ENCODE measurements at places on chromosomes 7 and 10.

DNA sequence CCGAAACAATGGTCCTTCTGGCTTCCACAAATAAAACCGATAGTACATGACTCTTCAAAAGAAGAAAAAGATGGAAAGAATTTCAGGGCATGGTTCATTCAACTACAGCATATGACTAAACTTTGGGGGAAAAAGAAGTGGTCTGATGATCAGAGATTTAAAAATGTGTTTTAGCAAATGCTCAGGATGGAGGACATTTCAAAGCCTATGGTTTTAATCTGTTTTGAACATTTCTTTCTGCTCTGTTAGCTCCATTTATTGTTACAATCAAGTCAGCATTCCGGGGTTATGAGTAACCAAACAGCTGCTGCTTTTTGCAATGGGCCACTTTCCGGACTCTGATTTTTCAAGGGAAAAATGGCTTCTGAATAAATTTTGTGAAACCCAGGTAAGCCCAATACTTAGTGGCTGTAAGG lies 142.4 kb downstream of the CUBN start:
- no peak for DNase-seq

DNA sequence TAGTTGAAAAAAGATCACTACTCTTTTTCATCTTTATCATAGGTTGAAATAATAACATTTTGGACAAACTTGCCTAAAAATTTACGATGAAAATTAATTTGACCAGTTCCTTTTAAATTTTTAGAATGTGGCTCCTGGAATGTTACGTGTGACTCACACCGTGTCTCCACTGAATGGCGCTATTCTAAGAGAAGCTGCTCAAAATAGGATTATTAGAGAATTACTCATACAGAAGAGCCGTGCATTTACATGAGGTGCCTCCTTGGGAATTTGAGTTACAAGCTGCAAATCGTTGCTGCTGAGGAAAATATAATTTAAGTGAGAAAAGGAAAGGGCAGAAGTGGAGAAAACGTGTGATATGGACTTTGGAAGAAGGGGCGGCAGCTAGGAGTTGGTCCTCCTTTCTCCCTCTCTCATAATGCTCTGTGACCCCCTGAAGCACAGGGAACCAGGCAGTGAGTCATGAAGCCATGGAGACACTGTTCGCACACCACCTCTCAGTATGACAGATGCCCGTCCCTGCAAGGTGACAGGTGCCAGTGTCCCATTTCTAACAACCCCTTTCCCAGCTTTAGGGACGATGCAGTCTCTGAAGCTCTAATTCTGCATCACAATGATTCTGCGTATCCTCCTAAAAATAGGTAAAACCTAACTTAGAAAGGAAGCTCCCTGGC lies 323.2 kb upstream of the COBL start:
- peak; percentile 19 for DNase-seq

GRCh38 chr10:97320480-97321031 lies 1.5 kb downstream of the FRAT1 start:
- no peak for DNase-seq

DNA sequence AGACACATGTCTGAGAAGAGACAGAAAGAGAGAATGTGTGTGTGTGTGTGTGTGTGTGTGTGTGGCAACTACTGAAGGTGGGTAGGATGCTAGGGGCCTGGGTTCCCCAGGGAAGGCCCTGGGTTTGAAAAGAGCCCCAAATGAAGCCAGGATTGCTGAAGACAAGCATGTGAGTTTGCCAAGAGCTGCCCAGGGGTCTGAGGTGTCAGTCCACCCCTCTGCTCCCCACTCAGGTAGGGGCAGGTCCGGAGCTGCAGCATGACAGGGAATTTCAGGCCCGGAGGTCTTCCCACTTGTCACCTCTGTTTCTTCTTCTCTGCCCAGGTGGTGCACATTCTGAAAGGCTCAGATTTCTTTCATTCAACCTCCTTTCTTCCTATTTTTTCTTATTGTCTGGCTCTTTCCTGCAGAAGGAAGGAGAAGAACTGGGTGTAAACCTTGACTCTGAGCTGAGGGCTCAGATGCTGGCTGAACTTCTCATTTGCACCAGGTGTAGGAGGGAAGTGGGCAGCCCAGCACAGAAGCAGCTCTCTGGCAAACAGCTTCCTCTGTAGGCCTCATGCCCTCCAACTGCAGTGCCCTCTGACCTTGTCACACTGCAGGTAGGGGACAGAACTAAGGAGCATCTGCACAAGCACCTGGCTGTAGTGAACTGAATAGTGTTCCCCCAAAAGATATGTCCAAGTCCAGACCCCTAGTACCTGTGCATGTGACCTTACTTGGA lies 79.6 kb upstream of the LRRC4 start:
- no peak for DNase-seq

- no peak for DNase-seq
Measured at GRCh38 chr7:33669251-33669670, 236.1 kb upstream of the BMPER start.

DNA sequence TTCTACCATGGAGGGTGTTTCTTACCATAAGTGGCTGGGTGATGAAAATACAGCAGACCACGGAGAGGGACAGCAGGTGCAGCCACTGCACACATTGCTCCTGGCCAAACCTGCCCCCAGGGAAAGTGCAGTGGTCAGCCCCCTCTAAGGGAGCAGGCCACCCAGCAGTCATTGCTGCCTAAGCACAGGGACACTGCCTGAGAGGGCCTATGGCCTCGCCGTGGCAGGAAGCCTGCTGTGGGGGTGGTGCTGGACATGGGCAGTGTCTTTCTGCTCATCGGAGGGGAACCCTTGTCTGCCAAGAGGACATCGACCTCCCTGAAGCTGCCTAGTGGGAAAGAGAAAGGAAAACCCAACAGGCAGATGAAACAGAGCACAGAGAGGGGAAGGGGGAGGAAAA lies 118.3 kb downstream of the PKD1L1 start:
- no peak for DNase-seq

- DNase-seq, result no peak
Measured at GRCh38 chr7:149430192-149430591, 30.7 kb downstream of the ZNF777 start.

- DNase-seq, result no peak
Measured at GRCh38 chr10:127552446-127552845, 3.3 kb downstream of the NPS start.

GRCh38 chr10:13894412-13895093 lies 307.8 kb downstream of the PRPF18 start:
- DNase-seq, result no peak

DNA sequence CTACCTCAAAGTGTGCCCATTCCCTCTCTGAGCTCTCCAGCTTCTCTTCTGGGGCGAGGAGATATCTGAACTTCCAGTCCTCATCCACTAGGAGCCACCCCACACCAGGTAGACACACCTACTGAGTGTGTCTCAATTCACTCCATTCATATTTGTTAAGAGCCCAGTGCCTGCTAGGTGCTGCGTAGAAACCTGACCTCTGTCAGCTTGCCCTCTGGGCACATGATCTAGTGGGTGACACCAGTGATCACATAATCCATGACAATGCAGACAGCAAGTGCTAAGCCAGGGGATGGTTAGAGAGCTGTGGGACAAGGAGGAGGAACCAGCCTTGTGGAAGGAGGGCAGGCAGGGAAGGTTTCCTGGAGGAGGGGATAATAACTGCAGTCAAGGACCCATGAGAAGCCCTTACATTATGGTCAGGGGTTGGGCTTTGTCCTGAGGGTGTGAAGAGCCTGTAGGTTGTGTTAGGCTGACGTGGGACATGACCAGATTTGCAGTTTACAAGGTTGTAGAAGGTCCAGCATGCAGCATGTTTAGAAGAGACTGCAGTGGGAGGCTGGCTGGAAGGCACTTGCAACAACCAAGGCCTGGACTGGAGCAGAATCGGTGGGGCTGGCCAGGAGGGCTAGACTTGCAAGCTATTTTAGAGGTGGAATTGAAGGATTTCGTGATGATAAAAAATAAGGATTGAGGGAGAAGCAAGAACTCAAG lies 81.8 kb downstream of the COL13A1 start:
- no peak for DNase-seq

DNA sequence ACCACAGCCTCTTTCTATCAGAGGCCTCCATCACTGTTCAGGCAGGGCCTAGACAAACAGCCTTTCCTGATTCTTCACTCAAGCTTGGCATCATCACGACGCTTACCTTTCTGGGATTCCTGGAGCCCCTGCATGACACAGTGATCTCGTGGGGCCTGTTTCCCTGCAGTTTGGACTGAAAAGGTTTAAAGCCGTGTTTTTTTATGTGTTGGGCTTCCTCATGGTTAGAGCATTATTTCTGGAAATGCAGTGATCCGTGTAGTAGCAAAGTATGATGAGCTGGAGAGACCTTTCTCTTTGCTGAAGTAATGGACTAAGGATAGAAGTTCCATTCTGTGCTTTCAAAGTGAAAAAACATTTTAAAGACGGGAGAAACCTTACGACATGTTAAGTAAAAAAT lies 169.1 kb downstream of the BMPER start:
- no peak for DNase-seq

DNA sequence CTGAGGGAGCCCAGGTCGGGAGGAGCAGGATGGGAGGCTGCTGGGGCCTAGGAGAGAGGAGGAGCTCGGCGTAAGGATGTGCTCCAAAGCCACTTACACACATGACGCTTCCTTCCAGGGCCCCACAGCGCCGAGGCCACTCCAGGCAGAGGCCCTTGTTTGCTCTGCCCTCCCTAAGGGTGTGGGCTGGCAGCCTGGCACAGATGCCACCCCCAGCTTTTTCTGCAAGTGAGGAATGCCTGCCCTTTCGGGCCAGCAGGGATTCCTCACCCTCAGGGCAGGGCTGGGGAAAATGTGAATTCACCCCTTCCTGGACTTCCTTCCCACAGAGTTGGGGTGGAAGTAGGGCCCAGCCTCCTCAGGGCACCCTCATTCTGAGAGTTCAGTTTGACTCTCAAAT lies 5.6 kb upstream of the AQP1 start:
- DNase-seq, result no peak

DNA sequence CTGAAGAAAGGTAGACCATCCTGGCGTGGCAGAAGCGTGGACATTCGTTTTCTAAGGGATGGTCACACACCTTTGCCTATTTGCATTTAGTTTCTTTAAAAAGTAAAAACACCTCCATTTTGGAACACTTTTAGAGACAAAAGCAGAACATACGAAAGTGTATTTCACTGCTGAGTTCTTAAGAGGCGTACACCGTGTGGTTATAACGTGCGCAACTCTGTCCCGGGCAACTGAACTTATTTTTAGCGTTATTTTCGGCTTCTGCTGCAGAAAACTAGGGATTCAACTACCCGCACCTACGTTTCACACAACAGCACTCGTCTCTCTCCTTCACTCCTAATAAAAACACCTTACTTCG lies 557 bp upstream of the LSM8 start:
- peak; percentile 16 for DNase-seq

GRCh38 chr7:19415123-19415522 lies 269.9 kb upstream of the FERD3L start:
- no peak for DNase-seq

DNA sequence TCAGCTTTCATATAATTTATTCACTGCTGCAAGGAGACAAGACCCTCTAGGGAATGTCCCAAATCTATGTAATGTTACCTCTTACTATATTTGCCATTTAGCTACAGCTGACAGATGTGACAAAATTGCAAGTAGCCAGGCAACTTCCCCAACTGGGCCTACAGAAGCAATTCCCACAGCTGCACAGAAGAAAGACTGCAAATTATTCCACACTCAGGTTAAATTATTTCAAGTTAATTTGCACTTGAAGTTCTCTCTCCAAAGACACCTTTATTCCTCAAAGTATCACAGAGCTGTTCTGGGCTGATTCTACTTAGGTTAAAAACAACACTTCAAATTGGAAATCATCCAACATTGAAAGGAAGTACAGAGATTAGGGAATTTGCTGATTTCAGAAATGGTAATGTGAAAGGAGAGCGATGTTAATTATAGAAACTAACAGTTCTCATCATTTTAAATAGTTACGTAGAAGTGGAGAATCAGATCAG lies 133.6 kb downstream of the THSD7A start:
- no peak for DNase-seq

DNA sequence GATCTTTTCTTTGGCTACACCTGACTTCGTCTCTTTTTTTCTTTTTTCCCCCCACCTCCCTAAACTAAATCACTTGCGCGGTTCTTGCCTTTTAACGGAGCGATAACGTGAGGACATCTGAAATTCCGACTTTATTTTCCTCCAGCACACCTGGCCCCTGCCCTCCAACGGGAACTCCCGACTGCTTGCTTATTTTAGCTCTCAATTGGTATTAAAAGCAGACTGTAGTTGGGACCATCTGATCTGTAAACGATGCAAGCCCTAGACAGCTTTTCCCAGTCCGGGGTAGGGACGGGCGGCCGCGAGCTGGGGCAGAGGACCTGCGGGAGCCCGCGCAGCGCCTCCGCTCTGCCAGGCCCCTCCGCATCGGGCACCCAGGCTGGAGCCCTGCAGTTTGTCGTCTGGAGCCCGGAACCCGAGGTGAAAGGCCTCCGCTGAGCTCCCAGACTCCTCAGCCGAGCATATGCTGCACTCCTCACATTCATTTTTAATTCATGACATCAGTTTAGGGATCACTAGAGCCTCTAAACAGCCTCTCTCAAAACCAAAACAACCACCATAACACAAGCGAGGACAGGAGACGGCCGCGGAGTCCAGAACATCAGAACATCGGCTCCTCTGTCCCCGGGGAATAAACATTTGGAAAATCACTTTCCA lies 10.0 kb upstream of the EMX2 start:
- no peak for DNase-seq

GRCh38 chr10:130807096-130807495 lies 504.4 kb downstream of the TCERG1L start:
- DNase-seq, result no peak

DNA sequence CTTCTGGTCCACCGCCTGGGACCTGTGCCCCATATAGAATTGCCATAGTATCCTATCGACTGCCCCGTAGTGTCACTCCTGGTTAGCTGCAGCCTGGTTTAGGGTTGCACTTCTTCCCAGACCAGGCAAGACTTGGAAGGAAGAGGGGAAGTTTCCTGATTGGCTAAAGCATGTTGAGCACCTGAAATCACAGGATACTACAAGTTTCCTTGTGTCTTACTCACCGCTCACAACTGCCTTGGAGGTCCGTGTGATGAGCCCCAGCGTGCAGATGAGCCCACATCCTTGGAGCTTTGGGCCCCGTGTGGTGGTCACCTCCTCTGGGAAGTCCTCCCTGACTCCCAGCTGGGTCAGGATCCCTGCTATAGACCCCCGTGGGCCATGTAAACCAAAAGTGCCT lies 73.9 kb upstream of the GTF2I start:
- no peak for DNase-seq

Measured in LoVo (cell line).